Stimulated activated naive CD4-positive, alpha-beta T cell treated with Interleukin-2 at 50 U/mL for 16 hours (primary cell): ENCODE measurements at places on chromosomes 12 and 14.
A peak's percentile ranks its signal among the peaks of the same experiment; 100 is the strongest.

GRCh38 chr12:126535971-126536370, 1470.7 kb downstream of the AACS start:
- DNase-seq: no peak

DNA sequence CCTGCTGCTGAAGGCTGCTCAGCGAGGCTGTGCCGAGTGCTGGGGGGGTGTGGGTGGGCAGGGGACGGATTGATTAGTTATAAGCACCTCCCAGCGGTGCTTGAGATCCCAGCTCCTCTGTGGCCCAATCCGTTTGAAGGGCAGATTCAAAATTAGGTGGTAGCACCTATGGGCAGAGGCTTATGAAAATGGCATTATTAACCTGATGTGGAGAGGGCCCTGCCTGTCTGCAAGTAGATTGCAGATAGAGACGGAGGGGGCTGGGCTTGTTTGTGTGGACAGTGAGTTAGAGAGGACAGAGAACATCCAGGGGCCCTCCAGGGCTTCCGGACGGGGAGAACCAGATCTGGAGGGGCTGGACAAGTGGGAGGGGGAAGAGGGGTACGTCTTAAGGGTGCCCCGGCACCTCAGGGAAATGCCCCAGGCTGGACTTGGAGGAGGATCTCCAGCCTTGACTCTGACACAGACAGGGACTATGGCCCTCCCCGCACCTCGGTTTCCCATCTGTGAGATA, at the start of gene RTL1:
RTL1 (minus strand) TSS at position 51 of the 514 bp plus-strand sequence. CDS start 18,934 bp downstream, outside the sequence.
- no peak for DNase-seq

GRCh38 chr14:94379291-94380224, 8.8 kb downstream of the SERPINA1 start:
- no peak for DNase-seq

GRCh38 chr12:80551897-80552296, 107.9 kb downstream of the PTPRQ start:
- DNase-seq: no peak

GRCh38 chr14:95545515-95546168, 10.8 kb downstream of the GLRX5 start:
- DNase-seq: no peak

GRCh38 chr14:47044841-47045240, 393.3 kb upstream of the RPL10L start:
- no peak for DNase-seq

- DNase-seq: no peak
These were observed 1.9 kb downstream of the RAD51AP1 start for GRCh38 chr12:4540638-4541037.

DNA sequence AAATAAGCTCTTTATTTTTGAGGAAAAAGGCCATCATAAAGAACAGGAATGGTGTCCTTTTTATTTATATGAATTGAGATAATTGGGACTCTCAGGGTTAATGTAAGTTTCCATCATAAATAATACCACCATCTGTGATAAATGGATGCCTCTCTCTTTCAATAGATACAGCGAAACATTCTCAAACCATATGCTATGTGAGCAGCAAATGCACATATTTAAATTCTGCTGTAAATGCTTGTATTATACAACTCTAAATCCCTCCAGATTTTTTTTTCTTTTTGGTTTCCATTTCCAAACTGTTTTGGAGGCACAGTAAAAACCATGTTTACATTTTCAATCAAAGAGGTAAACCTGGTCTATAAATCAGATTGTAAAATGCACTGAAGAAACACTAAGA, 132.3 kb downstream of the TMEM132C start:
- no peak for DNase-seq

DNA sequence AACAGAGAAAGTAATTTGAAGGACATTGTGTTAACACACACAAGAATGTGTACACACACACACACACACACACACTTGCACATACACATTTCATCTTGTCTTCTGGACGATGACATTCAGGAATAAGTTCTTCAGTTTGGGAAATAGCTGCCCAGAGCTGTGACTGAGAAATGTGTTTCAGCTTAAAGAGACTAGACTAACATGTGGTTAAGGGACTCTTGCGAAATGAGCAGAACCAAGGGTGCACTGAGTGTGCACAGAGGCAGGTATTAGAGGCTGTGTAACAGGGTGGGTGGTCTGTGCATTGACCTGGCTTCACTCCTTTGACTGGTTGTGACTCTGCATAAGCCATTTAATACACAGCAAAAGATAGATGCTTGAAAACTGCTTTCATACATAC, 29.4 kb upstream of the KCNA5 start:
- no peak for DNase-seq

DNA sequence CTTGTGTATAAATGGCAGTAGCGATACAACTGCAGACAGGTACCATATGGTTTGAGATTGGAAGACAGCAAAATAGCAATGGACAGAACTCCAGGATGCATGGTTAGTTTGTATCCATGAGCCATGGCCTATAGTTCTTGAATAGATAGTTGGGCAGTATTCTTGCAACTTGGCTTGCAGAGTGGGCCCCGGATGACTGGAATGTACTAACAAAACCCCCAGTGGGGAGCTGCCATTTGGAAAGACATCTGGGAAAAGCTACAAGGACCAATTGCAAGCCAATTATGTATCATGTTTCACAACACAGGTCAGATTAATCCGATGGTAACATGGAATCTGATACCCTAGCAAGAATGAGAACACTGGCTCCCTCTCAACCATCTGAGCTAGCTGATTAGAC, 279.6 kb downstream of the RERGL start:
- no peak for DNase-seq

- no peak for DNase-seq
These were observed 49.9 kb downstream of the FOXN3 start for GRCh38 chr14:89366864-89367778.

- DNase-seq: peak; percentile 20
These were observed at the start of gene C12orf42 for GRCh38 chr12:103495469-103496456. Gene C12orf42 (minus strand): TSS chr12:103495968. CDS start chr12:103478426, 17,542 bp downstream.

DNA sequence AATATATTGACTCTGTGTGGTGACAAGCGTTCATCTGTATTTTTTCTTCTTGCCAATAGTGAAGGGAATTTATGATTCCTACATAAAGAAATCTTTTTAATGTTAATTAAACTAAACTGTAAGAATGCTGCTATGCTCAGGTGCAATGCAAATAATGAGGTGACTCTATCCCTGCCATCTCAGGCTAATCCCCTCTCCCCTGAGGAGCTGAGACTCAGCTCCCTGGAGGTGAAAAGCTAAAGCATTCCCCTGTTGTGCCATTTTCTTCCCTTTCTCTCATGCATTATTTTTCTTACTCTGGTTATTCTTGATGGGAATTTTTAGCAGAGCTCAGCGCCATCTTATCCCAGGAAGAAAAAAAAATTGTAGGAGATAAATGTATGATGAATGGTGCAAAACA, 113.9 kb upstream of the FGD4 start:
- no peak for DNase-seq

GRCh38 chr14:99035268-99035667, 236.7 kb downstream of the BCL11B start:
- no peak for DNase-seq

- no peak for DNase-seq
These were observed 1.6 kb downstream of the HRK start for GRCh38 chr12:116879509-116880212.

- no peak for DNase-seq
These were observed 21.9 kb downstream of the TDP1 start for GRCh38 chr14:89977668-89978067.

GRCh38 chr14:82238649-82239048, 705.0 kb upstream of the SEL1L start:
- DNase-seq: no peak

GRCh38 chr12:44509471-44509870, 366.6 kb downstream of the NELL2 start:
- no peak for DNase-seq

DNA sequence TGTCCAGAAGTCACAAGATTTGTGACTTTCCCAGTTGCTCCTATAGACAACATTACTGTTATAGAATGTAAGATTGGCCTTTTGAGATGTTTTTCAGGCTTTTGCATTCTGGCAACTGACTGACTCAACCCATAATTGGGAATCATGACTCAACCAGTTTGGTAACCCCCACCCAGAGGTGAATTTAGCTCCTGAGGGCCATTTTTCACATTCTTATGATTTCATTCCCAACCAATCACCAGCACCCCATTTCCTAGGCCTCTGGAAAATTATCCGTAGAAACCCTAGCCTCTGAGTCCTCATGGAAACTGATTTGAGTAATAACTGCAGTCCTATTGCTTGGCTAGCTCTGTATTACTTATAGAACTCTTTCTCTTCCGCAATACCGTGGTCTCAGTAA, 626.0 kb upstream of the SEL1L start:
- no peak for DNase-seq

GRCh38 chr12:41564816-41565215, 376.7 kb downstream of the PDZRN4 start:
- no peak for DNase-seq

- no peak for DNase-seq
These were observed 884.9 kb upstream of the MGAT4C start for GRCh38 chr12:87141091-87141490.

DNA sequence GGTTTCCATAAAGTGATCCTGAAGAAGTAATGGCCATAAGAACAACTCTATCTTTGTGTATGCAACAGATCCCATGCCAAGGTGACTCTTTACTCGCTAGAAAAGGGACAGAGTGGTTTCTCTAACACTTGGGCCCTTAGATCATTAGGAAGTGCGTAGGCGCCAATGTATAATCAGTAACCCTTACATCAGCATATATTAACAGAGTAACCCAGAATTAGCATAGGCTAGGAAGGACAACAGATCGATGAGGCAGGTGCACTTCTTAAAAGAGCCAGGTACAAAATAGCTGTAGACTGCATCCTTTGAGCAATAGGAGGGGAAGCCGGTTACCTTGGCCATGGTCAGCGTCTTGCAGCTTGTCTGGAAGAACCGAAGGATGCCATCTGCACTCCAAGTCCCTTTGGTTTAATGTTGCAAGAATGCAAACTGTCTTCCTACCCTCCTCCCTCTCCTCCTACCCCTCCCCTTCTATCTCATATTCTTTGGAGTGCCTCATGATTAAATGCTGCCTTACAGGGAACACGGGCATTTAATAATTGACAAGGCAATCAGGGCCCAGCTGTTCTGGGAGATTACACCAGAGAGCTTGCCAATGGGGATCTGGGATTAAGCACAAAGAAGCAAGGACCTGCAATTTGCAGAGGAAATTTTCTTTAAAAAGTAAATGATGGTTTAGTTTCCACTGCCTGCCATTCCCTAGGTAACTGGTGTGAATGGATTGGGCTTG, 8.0 kb downstream of the GSG1 start:
- no peak for DNase-seq

GRCh38 chr12:5081016-5081415, 37.3 kb downstream of the KCNA5 start:
- no peak for DNase-seq

GRCh38 chr12:130142736-130143135, 19.5 kb upstream of the FZD10 start:
- DNase-seq: no peak

DNA sequence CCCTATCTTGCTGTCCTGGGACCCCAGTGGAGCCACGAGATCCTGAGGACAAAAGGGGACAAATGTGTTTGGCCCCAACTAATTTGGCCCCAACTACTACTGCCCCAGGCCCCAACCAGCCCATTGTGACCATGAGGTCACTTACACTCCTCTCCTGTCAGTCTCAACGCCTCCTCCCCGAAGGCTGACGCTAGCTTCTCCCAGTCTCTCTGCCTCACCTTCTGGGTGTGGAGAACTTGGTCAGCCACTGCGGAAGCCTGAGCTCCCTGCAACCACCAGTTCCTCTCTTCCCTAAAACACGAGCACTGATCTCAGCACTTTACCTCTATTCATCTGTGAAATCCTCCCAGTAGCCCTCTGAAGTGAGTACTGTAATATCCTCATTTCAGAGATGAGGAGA, 13.3 kb downstream of the FAM181A start:
- DNase-seq: no peak

- peak; percentile 39 for DNase-seq
These were observed 1133.3 kb downstream of the BCL11B start for GRCh38 chr14:98138666-98139065.

- DNase-seq: no peak
These were observed 85.3 kb downstream of the LRP6 start for GRCh38 chr12:12181511-12181910.

DNA sequence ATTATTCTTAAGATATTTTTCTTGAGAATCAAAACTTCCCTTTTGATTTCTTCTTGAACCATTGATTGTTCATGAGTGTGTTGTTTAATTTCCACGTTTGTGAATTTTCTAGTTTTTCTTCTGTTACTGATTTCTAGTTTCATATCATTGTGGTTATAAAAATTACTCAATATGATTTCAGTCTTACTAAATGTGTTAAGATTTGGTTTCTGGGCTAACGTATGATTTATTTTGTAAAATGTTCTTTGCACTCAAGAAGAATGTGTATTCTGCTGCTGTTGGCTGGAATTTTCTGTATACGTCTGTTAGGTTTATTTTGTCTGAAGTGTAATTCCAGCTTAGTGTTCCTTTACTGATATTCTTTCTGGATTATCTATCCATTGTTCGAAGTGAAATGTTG, 24.7 kb downstream of the TRMT5 start:
- DNase-seq: no peak

DNA sequence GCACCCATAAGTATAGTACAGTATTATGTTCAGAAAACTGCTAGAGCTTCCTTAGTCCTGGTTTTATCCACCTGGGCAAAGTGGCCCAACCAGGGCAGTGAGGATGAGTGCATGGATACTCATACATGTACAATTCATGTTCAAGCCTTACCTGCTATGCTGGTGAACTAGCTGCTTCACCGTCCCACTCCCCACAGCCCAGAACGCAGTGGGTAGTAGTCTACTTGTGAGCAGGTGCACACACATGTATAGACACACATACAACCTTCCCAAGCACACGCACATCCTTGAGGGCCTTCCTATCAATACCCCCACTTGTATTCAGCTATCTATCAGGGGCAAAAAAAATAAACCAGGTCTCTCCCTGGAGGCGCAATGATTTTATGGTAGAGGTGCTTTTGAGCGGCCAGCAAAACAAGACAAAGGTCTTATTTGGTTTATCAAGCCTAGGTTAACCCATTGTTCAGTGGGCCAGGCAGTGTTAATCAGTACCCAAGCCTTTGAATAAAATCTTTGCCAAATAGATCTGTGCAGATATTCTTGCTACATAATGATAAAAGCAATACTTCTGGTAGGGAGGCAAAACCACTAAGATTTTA, 69.8 kb downstream of the ZFP36L1 start:
- no peak for DNase-seq

DNA sequence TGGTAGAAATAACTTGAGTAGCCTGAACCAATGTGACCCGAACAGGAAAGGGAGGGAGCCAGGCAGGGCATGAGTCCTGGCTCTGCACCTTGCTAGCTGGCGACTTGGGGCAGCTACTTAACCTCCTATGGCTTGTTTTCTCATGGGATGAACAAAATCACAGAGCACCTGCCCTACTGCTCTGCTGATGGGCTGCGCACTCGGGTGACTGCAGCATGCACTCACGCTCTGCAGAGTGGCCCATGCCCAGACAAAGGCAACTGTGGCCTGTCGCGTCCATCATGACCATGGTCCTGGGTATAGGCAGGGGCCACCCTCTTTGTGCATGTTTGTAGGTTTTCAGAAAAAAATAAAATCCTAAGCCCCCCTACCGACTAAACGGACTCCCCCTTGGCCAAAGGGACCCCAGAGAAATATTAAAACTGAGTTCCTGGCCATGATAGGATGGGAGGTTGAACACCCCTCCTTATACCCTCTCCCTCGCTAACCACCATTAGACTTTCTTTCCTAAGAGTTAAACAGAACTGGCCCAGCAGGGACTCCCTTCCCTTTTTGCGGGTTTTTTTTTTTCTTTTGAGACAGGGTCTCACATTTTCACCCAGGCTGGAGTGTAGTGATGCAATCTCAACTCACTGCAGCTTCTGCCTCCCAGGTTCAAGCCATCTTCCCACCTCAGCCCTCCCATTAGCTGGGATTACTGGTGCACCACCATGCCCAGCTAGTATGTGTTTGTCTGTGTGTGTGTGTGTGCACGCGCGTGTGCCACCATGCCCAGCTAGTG, 32.5 kb downstream of the VWF start:
- no peak for DNase-seq
